ENCODE measurements at places on chromosomes 6 and 20.

DNA sequence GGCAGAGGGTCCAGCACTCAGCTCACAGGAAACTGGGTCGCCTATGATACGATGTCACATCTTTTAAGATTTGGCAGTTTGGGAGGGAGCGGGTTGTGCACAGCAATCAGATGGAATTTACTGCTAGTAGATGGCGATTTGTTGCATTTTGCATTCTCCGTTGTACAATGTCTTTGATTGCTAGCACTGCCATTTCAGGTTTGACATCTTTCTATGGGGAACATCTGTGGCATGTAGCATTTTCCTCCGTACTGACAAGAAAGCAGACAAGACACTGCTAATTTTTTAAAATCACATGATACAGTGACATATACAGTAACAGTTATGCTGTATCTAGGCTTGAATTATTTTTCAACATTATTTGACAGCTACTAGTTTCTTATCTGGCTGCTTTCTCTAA, 119.7 kb upstream of the PCSK2 start:
- no peak for DNase-seq

DNA sequence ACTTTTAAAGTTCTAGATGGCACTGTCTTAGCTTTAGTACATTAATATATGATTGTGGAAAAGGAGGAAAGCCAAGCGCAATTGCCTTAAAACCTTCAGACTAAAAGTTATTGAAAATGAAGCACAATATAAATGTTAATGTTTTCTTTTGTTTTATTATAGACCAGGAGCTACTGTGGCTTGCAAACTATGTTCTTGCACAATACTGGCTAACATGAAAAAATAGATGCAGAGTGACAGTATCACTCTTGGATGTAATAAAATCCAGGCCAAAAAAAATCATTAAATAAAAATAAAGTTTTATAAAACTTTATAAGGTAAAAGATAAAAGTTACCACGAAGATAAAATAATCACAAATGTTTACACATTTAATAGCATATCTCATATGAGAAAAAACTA, 18.3 kb upstream of the PLN start:
- DNase-seq, result no peak

GRCh38 chr20:20409331-20409730, 41.4 kb downstream of the INSM1 start:
- no peak for DNase-seq

DNA sequence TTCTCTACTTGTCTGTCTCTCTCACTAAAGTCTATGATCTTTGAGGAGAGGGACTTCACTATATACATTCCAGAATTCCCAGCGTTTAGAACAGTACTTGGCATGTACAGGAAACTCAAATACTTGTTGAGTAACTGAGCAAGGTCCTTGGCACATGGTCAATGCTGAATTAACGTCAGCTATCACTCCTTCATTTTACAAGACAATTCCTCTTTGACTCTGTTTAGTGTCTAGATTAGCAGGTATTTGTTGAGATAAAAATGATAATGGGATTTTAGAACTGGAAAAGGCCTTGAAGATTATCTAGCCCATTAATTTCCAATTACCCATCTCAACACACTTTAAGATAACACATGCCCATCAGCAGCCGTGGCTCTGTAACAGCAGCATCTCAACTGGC, 6.6 kb upstream of the GUCA1B start:
- no peak for DNase-seq

GRCh38 chr6:90286884-90287488, 9.7 kb downstream of the BACH2 start:
- peak; percentile 22 for DNase-seq

- no peak for DNase-seq
Measured at GRCh38 chr20:833121-833449, 430 bp upstream of the FAM110A start.

GRCh38 chr6:132664309-132665034, 5.5 kb upstream of the TAAR1 start:
- no peak for DNase-seq

- no peak for DNase-seq
Measured at GRCh38 chr6:160788806-160789205, 86.8 kb downstream of the PLG start.

DNA sequence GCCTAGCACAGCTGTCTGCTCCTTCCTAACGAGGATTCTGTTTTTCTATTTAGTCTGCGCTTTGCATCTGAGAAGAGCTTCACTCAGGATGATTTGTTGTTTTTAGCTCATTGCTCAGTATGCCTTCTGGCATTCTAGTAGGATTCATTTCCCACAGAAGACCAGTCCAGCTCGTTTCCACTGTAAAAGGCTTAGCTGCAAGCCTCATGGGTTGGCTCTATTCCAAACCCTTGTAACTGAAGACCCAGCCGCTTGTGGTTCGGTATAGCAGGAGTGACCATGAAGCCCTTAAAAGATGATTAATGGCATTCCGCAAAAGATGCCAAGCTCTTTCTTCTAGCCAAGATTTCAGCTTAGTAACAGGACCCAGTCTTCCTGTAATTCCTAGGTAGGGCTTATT, 7.2 kb downstream of the ADGRF1 start:
- peak; percentile 97 for DNase-seq

DNA sequence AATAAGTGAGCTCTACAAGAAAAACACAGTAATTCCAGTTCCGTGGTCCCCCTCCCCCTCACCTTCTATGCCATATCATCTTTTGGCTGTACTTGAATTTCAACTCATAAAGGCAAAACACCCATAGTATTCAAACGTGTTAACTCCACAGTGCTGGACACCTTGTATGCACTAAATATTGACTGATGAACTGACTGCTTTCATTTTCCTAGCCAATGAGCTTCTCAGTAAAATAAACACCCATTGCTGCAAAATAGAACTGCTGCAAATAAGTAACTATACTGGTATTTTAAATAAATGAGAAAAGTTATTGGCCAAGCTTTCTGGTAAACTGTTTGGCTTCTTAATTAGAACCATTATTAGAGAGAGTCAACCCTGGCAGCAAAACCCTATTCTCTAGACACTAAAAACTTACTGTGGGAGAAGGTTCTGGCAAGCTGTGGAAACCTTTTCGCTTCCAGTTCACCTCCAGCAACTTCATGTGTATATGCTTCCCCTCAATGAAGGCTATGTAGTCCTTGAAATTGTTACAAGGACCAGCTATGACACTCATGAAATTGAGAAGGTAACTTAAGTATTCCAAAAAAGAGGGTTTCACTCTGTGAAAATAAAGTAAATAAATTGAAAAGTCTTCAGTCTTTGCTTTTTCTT, 86.0 kb downstream of the MBOAT1 start:
- DNase-seq, result no peak

- DNase-seq, result no peak
Measured at GRCh38 chr6:108748055-108748454, 100.2 kb upstream of the ARMC2 start.

GRCh38 chr6:109795994-109796555, 105.0 kb downstream of the FIG4 start:
- no peak for DNase-seq

DNA sequence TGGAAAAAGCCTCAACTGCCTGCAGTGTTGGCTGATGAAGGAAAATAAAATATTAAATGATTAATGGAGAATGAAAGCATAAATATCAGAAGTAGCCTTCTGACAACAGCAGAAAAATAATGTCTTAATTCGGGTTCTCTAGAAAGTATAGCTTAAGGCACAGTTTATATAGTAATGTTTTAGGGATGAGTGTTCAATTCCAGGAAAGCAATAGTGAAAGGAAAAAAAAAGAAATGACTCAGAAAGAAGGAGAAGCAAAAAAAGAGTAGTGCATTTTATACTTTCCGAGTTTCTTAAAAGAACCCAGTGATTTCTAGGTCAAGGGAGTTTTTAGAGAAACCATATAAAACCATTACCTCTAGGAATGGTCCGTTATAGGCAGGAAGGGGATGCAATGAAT, 137.3 kb downstream of the HTR1B start:
- no peak for DNase-seq

GRCh38 chr6:139204978-139205377, 70.1 kb downstream of the HECA start:
- DNase-seq, result no peak

DNA sequence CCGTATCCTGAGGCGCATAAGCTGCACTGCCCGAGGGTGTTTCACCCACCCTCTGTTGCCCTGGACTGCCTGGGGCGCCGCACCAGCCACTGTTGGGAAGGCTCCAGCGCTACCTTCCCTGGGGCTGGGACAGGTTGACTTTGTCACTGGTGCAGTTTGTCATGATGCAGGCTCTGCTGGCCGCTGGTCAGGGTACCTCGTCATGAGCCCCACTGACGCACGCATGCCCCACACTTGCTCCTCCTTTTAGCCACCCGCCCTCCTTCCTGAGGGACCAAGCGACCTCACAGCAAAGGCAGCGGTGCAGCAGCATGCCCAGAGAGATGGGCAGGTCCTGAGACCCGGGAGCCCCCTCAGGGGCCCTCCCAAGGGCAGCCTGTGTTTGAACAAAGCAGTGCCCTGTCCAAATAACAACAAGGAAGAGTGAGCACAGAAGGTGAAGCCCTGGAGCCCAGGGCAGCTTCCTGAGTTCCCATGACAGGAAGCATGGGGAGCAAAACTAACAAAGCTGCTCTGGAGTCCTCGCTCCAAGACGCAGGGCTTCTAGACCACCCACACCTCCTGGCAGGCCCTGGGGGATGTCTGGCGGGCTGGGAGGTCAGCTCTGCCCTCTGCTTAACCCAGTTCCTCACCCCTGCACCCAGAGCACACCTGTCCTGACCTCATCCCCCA, 50.1 kb upstream of the SMOC2 start:
- DNase-seq, result no peak

DNA sequence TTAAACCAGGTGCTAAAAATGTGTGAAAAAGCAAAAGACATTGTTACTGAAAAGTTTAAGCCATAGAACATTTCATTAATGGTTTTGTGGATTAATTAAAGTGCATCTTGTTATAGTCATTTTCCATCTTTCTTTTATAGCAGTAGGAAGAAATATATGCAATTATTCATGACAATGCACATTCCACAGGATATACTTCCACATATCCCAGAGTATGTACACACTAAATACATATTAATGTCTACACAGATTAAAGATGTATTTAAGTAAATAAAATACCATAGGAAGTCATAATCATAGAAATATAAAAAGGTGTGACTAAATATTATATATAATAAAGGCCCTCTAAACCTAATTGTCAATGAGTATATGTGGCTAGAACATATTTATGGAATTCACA, 578.8 kb downstream of the PHF3 start:
- DNase-seq, result no peak

- no peak for DNase-seq
Measured at GRCh38 chr20:16042731-16043130, 530.5 kb downstream of the KIF16B start.

DNA sequence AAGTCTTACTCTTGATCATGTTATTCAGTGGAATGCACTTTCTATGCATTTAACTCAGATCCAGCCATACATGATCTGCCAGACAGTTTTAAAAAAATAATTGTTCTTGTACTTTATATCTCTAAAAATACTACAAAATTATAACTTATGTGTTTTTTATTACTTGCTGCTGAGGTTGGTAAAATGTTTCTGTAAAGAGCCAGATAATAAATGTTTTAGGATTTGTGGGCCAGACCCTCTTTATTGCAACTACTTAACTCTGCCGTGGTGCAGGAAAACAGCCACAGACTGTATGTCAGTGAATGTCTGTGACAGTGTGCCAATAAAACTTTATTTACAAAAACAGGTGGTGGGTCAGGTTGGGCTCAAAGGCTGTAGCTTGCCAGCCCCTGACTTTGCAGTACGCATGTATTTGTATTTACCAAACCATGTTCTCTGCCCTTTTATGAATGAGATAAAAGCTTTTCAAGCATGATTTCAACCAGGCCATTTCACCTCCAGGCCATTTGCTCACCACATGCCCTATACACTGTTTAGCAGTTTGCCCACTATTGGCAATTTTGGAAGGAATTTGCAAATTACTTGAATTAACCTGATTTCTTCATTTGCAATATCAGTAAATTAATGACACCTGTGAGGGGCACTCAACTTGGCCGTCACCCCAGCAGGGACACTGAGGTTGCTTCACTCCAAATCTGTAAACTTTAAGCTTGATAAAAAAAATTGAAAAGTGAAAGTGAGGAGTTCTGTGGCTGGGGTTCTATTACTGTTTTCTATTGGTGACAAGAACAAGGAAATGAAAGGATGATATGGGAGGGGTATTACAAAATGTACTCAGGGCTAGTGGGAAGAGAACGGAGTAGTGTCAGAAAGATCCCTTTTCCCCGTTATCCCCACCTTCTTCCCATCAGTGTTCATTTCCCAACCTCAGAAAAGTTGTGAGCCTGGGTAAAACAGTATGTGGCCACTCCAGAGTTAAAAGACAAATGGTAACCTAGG, 133.4 kb downstream of the CEBPB start:
- DNase-seq, result no peak

DNA sequence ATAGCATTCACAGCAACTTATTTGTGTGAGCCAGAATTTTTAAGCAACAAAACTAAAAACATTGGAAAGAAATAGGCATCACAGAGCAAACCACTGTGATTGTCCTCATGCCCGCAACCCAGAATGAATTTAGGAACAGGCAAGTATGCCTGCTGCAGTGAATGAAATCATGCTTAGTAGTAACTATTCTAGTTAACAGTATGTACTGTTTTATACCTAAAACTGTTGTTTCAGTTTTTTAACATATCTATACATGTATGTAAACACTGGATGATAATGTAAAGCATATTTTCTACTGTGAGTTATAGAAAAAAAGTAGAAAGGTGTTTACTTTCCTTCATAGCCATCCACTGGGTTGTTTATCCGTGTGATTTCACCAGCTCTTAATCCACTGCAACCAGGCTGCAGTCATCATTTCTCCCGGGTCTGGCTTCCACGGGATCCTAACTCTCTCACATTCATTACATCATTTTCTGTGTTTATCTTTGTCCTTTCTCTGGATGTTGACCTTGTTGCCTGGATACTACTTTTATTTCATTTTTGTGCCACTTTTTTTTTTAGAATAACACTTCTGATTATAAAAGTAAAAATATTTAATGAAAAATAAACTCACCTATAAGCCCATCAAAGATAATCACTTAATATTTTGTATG, 3.6 kb upstream of the ARFGEF3 start:
- DNase-seq, result no peak

GRCh38 chr6:10391299-10391630, 23.6 kb downstream of the TFAP2A start:
- DNase-seq, result no peak
